ENCODE measurements at places on chromosomes 4 and X. TPM values are rescaled to one million over a fixed set of nuclear protein-coding genes. Genes with fewer than 3 reads are reported as not detected.

- no peak overlapping the region for H3K27ac ChIP-seq
- H3K4me3 ChIP-seq: no peak overlapping the region
- no peaks in the 10 kb centered on the region for H3K36me3 ChIP-seq
- no peaks in the 10 kb centered on the region for H3K4me1 ChIP-seq
These were observed 8.4 kb downstream of the ZNF280C start for GRCh38 chrX:130260316-130260715.

DNA sequence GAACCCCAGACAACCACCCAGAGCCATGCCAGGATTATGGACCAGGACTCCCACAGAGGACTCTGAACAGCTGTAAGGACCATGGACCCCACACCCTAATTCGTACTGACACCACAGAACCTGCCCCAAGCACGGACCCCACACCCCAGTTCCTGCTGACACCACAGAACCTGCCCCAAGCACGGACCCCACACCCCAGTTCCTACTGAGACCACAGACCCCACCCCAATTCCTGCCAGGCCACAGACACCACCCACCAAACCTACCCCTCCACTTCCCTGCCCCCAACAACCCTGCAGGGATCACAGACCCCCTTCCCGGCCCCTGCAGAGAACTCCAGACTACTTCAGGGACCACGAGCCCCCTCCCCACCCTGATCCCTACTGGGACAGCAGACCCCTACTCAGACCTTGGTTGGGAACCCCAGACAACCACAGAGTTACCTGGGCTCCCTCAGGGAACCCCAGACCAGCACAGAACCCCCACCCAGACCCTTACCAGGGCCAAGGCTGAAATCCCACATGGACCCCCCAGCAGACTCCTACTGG is 1.4 kb upstream of the DHRSX start:
- H3K36me3 ChIP-seq: no peaks in the 10 kb centered on the region
- no peaks in the 10 kb centered on the region for H3K4me1 ChIP-seq
- H3K4me3 ChIP-seq: no peak overlapping the region
- DNase-seq: no peak
- H3K27me3 ChIP-seq: no peaks in the 10 kb centered on the region

- no peak overlapping the region for H3K27ac ChIP-seq
- H3K27me3 ChIP-seq: no peaks in the 10 kb centered on the region
- H3K4me1 ChIP-seq: no peaks in the 10 kb centered on the region
- H3K4me3 ChIP-seq: no peak overlapping the region
These were observed 195.6 kb upstream of the TACR3 start for GRCh38 chr4:103915224-103915869.

DNA sequence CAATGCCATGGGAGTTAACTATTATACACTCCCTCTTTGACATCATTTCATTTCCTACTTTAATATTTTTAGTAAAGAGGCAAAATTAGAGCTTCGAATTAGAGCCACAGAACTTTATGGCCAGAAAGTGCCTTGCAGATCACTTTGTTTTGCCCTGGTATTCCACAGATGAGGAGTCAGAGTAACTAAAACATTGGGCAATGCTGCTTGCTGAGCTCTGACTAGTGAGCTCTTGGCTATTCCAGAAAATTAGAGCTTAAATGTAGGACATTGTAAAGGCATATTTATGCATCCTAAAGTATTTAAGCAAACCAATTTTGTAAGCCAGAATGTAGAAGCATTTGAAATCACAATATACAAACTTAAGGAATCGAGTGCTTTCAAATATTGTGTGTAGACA is 6.3 kb upstream of the ZNF827 start:
- no peaks in the 10 kb centered on the region for H3K27me3 ChIP-seq
- H3K36me3 ChIP-seq: no peaks in the 10 kb centered on the region
- H3K4me1 ChIP-seq: no peaks in the 10 kb centered on the region
- H3K4me3 ChIP-seq: no peak overlapping the region
- H3K27ac ChIP-seq: no peak overlapping the region

DNA sequence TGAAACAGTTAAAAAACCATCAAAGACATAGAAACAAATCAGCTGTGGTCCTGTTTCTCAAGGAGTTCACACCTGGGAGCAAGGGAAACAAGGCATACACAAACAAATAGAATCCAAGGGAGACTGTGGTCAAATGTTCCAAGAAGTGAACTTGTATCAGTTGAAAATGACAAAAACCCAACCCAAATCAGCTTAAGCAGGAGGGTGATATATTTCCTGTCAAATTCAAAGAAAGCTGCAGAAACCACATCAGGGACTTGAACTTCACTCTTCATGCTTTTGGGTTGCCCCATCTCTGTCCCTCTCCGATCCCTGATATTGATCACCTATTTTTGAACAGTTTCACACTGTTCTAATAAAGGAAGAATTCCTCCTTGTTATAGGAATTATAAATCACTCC is 148.6 kb upstream of the FMR1 start:
- no peak overlapping the region for H3K27ac ChIP-seq
- no peaks in the 10 kb centered on the region for H3K27me3 ChIP-seq
- no peaks in the 10 kb centered on the region for H3K4me1 ChIP-seq
- DNase-seq: no peak
- no peaks in the 10 kb centered on the region for H3K36me3 ChIP-seq

DNA sequence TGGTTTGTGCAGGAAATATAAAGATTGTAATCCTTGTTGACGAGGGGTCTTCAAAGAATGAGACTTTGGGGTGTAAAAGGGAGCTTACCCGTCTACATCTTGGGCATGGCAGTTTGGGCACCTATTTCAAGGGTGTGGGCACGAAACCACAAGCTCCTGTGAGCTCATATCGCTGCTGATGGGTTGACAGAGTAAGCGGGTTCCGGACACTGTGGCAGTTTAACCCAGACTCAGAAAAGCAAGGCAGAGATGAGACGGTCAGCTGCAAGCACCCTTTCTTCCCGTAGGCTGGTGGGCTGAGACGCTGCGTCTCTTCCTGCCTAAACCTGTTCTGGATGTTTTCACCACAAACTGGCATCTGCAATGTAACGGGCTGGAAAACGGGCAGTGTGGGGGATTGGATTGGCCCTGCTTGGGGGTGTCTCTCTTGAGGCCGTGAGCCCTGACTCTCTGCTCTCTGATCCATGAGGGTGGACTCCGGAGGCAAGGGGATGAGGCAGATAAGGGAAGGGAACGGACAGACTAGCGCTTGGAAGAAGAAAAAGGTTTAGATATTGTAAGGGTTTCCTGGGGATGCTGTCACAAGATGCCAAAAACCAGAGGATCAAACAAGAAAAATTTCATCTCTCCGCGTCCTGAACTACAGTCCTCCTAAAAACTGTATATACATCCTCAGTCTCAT is 237.5 kb downstream of the SHOX start:
- H3K4me1 ChIP-seq: no peaks in the 10 kb centered on the region
- DNase-seq: no peak

GRCh38 chrX:150625875-150626274 is 57.5 kb downstream of the MTM1 start:
- no peaks in the 10 kb centered on the region for H3K27me3 ChIP-seq
- no peak overlapping the region for H3K27ac ChIP-seq
- no peak overlapping the region for H3K4me3 ChIP-seq
- H3K36me3 ChIP-seq: no peaks in the 10 kb centered on the region

The USP51 gene
- total RNA-seq: 1.3 TPM

The PAGE2 gene
- not detected for total RNA-seq

GRCh38 chr4:42339935-42340406 is 57.3 kb upstream of the SHISA3 start:
- no peaks in the 10 kb centered on the region for H3K4me1 ChIP-seq
- no peak overlapping the region for H3K4me3 ChIP-seq
- H3K27me3 ChIP-seq: no peaks in the 10 kb centered on the region
- DNase-seq: no peak

The MID2 gene
- 2.8 TPM for total RNA-seq

GRCh38 chr4:156193106-156193505 is 239.4 kb upstream of the CTSO start:
- H3K4me3 ChIP-seq: no peak overlapping the region
- no peak for DNase-seq
- H3K27ac ChIP-seq: no peak overlapping the region
- no peaks in the 10 kb centered on the region for H3K4me1 ChIP-seq
- H3K36me3 ChIP-seq: no peaks in the 10 kb centered on the region

The IL15 gene
- total RNA-seq: 0.54 TPM

The MAGEA2 gene
- not detected for total RNA-seq

GRCh38 chrX:133229361-133229760 is 11.2 kb upstream of the TFDP3 start:
- H3K27me3 ChIP-seq: no peaks in the 10 kb centered on the region
- no peak for DNase-seq
- no peak overlapping the region for H3K4me3 ChIP-seq

DNA sequence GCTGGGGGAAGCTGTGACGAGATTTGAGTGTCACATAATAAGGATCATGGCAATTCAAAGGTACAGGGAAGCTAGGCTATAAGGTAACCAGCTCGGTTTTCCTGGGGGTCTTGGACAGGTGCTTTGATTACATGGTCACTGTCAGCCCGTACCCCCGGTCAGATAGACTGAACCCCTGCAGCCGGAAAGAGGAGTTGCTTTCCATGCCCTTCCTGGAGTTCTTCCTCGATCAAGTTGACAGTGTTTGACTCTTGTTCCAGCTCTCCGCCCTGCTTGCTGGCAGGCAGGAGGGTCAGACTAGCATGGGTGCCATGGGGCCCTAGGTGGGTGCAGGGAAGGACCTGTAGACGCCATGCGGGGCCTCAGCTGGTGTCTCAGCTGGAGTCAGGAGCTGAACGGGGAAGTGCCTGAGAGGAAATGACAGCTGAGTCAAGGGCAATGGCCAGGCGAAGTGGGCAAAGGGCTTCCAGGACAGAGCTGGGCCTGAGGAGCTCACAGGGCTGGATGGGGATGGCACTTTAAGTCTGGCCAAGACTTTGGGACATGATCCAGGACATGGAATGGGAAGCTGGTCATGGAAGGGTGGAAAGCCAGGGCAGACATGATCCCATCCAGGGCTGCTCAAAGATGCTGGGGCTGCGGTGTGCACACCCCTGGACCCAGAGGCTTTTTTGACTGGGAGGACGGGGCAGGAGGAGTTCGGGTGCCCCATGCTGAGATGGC is 1.6 kb downstream of the TMEM187 start:
- no peak for DNase-seq
- peak overlapping the region; percentile 99 for H3K27ac ChIP-seq
- H3K27me3 ChIP-seq: no peaks in the 10 kb centered on the region
- H3K4me3 ChIP-seq: peak overlapping the region; percentile 50
- peaks cover 16% of the 10 kb centered on the region for H3K4me1 ChIP-seq

The CXCL10 gene
- not detected for total RNA-seq

DNA sequence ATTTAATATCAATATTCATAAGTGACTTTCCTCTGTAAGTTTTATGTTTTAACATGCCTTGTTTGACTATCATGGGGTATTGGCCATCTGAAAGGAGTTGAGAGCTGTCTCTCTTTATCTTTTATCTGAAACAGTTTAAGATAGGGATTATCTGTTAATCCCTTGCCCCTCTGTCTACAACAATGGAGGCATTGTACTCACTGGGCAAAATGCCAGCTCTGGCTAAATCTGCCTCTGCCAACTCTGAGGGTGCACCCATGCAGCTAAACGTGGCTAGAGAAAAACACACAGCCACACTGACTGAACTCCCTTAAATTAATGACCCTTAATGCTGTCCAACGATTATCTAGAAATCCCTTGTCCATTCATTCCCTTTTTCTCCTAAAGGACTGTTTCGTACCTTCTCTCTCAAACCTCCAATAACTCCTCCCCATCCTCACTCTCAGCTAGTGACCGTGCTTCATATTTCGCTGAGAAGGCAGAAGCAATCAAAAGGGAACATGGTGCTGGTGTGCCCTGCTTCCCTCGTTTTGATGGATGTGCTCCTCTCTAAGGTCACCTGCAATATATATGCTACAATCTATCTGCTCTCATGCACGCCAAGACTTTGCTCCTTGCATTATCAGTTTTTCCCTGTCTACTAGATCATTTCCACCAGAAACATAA is 10.3 kb downstream of the PHKA2 start:
- H3K36me3 ChIP-seq: no peaks in the 10 kb centered on the region
- H3K27me3 ChIP-seq: no peaks in the 10 kb centered on the region
- H3K27ac ChIP-seq: no peak overlapping the region
- no peaks in the 10 kb centered on the region for H3K4me1 ChIP-seq
- DNase-seq: no peak
